ENCODE measurements at places on chromosomes 13 and 19.
A peak's percentile ranks its signal among the peaks of the same experiment; 100 is the strongest.

DNA sequence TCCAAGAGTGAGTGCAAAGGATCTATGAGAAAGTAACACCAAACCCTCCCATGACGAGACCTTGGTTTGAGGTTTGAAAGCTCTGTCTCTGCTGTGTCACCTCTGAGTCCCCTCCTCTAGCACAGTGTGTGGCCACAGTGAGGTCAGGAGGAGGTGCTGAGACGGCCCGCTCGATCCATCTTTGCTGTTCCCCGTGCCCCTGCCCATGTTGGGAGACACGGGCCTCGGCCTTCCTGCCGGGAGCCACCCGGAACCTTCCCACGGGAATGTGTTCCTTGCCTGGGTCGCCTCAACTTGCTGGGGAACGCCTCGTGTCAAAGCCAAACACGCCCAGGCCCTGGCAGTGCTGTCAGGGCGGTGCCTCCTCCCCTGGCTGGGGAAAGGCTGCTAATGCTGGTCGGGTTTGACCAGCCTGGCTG is 10.1 kb downstream of the NANOS3 start:
- DNase-seq: no peak

- DNase-seq: no peak
These were observed 19.8 kb downstream of the TCF3 start for GRCh38 chr19:1632462-1633268.

GRCh38 chr19:34135821-34136611 is 36.3 kb upstream of the LSM14A start:
- DNase-seq: no peak

DNA sequence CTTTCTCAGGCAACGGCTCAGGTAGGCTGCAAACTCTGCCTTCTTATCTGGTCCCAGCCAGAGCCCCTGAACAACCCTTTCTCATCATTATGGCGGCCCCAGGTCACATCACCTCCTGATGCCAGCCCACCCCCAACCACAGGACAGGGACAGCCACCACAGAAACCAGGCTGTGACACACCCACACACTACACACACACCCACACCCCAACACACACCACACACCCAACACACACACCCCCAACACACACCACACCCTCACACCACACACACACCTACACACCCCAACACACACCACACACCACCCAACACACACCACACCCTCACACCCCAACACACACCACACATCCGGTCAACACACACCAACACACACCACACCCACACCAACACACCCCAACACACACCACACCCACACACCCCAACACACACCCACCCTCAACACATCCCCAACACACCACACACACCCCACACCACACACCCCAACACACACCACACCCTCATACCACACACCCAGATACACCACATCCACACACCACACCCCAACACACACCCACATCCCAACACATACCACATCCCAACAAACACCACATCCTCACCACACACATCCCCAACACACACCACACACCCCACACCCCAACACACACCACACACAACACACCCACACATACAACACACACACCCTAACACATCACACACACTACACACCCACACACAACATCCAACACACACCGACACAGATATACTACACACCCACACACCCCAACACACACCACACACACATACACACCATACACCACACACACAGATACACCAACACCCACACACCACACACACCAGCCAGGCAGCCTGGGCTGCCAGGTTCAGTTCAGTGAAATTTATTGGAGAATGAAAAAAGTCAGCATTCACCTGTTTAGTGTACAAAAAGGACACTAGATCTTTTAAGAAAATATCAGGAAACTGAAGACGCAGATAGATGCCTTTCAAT is 4.2 kb upstream of the ISYNA1 start:
- no peak for DNase-seq

DNA sequence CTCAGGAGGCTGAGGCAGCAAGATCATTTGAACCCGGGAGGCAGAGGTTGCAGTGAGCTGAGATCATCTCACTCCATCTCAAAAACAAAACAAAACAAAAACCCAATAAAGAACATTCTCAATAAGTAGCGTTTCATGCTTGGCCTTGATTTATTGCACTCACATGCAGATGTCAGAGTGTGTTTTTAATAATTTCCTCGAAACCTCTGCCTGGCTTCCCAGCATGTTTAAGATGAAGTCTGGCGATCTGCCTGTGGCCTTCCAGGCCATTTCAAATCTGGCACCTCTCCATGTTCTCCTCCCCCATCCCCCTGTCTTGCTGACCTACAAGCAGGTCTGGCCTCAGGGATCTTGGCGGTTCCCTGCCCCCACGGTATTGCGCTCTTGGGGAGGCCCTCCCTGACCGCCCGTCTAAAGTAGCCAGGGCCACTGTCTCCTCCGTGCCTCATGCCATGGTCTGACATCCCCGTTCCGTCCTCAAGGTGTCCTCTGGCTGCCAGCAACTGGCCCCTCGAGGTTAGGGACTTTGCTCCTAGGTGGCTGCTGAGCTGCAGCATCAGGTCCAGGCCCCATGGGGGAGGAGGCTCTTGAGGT is 1.6 kb downstream of the WDR88 start:
- no peak for DNase-seq

DNA sequence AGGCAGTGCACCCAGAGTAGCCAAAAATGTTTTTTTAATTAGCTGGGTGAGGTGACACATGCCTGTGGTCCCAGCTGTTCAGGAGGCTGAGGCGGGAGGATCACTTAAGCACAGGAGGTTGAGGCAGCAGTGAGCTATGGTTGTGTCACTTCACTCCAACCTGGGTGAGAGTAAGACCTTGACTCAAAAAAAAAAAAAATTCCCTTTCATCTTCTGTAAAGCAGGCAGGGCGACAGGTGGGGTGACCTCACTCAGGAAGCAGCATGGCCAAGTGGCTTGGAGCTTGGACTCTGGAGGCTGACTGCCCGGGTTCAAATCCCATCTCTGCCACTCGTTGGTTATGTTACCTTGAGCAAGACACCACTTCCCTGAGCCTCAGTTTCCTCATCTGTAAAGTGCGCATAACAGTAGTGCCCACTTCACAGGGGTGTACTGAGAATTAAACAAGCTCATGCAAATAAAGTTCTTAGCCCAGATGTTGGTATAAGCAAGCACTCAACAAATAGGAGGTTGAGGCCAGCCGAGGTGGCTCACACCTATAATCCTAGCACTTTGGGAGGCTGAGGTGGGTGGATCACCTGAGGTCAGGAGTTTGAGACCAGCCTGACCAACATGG is 48.3 kb downstream of the MAP4K1 start:
- no peak for DNase-seq

DNA sequence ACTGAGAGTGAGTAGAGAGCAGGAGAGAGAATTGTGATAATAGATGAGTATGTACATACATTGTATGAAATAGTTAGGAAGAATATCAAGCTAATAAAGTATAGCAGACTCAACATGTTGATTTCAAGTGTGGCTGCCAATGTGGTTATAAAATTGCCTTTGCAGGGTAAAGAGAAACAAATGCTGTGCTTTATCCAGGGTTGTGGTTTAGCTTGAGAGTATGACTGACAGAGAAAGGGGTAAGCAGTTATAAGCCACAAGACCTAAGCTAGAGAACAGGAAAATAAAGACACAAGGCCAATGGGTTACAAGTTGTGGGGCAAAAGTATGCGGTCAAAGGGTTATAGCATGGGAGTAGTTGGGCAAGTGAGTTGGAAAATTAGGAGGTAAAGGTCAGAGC is 1217.5 kb downstream of the DIAPH3 start:
- no peak for DNase-seq

DNA sequence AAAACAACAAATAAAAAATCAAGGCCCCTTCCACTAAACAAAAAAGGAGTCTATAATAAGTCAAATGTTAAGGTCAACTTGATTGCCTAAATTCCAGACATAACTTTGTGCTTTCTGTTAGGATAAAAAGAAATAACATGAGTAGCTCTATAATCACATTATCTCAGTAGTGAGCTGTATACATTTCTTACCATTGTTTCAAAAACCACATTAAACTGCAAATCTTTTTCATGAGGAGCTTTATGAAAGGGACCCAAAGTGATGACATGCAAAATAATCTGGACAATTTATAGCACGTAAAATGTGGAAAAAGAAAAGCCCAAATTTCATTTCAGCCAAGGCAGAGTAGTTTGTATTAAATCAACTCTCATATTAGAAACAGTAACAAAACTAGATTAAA is 269.2 kb downstream of the KLF12 start:
- DNase-seq: no peak

- no peak for DNase-seq
These were observed 263.4 kb downstream of the FGF9 start for GRCh38 chr13:21934284-21934683.

DNA sequence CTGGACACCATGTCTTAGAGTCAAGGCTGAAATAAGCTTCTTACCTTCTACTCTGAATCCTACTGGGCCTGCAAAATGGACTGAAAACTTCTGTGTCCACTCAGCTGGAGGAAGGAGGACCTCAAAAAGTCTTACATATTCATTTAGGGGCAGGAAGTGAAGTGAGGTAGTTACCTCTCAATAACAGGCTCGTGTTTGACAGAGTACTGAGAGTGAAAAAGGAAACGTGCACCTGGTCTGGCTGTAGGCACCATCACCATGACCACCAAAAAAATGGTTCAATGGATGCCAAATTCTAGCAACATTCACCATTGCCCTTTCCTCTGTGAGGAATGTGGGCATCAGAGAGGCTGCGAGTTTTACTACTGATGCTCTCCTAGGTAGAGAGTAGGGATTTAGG is 176.2 kb downstream of the RFC3 start:
- DNase-seq: no peak

DNA sequence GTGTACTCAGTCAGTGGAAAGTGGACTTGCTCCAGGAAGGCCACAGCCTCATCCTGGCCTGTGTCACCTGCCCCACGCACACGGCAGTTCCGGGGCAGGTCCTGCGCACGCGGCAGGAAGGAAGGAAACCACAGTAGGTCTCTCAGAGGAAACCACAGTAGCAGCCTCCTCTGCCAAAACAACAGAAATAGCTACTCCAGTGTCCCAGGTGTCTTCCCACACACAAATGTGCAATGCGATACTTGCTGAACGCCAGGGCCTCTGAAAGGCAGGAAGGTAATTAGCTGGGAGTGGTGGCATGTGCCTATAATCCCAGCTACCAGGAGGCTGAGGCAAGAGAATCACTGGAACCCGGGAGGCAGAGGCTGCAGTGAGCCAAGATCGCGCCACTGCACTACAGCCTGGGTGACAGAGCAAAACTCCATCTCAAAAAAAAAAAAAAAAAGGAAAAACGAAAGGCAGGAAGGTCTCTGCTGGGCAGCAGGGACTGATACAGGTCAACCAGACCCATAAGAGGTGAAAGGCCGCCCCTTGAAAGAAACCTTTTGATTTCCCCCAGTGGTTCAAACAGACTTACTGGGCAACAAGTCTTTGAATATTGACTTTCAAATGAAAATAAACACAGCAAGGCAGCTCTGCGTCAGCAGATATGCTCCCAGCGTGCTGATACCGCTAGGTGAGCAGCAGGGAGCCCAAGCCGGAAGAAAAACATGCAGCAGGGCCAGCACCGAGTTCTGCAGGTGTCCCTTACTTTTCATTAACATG is 49.5 kb downstream of the CRYL1 start:
- peak; percentile 30 for DNase-seq

DNA sequence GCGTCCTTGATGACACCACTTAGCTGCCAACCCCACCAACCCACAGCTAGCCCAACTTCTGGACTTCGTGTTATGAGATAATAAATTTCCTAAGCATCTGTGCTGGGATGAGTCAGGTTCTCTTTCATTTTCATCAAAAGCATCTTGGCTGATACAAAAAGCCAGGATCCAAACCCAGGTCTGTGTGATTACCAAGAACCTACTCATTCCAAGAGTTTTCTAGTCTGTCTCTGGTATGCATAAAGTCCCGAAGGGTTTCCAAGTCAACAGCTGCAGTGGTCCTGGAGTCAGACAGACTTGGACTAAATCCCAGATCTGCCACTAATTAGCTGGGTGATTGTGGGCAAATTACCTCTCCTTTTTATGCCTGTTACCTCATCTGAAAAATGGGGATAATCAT is 55.5 kb upstream of the SERP2 start:
- no peak for DNase-seq

DNA sequence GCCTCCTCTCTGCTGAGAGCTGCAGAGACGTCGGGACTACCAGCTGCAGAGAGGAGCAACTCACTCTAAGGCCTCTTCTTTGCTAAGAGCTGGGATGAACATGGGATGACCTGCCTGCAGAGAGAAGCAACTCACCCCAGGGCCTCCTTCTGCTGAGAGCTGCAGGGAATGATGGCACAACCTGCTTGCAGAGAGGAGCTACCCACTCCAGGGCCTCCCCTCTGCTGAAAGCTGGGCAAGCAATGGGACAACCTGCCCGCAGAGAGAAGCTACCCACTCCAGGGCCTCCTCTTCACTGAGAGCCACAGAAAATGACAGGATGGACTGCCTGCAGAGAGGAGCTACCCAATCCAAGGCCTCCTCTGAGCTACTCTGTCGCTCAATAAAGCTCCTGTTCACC is 6.9 kb upstream of the MLLT1 start:
- DNase-seq: no peak

DNA sequence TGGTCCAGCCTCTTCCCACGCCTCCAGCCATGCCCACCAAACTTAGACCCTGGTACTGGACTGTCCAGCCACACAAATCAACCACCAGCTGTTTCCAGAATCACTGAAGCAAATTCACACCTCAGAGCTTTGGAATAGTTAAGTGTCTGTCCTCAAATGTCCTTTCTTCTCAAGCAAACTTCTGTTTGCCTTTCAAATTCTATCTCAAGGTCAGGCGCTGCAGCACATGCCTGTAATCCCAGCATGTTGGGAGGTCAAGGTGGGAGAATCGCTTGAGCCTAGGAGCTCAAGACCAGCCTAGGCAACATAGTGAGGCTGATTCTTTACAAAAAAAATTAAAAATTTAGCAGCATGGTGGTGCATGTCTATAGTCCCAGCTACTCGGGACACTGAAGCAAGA is 19.4 kb upstream of the PRODH2 start:
- DNase-seq: no peak

DNA sequence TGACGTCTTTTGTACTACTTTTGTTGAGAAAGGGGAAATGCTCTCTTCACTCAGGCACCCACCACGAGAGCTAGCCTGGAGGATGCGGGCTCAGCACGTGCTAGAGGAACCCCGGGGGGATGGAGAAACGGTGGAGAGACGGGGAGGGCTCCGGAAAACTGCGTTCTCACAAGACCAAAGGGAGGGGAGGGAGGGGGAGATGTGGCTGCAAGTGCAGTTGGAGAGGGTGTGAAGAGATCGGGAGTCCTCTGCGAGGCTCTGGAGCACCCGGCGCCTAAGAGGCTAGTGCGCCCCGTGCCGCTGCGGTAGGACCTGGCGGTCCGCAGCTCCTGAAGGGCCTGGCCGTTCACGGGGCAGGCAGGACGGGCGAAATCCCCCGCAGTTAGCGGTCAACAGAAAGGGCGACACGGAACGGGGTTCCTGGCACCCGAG is 43.4 kb upstream of the XPO4 start:
- DNase-seq: no peak
